Liver (tissue), 10 donors: ENCODE measurements at places on chromosomes 12 and 14. TPM values are rescaled to one million over a fixed set of nuclear protein-coding genes. Genes with fewer than 3 reads are reported as not detected.

The KRT82 gene
- total RNA-seq: not detected

DNA sequence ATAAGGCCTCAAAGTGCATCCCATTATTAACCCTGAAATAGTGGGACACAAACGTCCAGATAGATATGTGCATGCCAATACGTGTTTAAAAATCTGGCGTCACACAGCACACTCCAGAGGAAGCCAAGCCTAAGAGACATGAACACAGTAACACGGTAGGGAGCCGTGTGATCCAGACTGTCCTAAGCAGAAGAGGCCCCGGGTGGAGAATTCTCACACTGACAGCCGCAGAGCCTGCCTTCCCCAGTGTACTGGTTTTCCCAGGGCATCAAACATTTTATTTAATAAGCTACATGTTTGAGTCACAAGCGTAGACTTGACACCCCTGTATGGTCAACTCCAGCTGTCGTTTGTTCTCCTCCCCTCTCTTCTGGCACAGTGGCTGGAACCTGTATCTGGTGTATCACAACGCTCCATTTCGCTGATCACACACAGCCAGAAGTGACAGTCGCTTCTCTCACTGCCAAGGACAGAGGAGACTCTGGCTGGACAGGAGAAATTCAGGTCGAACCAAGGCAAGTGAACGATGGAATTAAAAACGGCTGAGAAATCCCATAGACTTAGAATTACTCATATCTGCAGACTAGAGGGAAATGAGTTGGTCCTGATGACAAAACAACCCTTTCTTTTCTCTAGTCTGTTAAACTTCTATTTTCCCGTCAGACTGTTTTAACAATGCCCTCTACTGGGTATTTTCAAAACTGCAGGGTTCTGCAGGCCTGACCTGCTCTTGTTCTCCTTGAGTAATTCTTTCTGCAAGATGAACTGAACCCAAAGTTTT lies 359.9 kb downstream of the RGS6 start:
- DNase-seq: no peak

DNA sequence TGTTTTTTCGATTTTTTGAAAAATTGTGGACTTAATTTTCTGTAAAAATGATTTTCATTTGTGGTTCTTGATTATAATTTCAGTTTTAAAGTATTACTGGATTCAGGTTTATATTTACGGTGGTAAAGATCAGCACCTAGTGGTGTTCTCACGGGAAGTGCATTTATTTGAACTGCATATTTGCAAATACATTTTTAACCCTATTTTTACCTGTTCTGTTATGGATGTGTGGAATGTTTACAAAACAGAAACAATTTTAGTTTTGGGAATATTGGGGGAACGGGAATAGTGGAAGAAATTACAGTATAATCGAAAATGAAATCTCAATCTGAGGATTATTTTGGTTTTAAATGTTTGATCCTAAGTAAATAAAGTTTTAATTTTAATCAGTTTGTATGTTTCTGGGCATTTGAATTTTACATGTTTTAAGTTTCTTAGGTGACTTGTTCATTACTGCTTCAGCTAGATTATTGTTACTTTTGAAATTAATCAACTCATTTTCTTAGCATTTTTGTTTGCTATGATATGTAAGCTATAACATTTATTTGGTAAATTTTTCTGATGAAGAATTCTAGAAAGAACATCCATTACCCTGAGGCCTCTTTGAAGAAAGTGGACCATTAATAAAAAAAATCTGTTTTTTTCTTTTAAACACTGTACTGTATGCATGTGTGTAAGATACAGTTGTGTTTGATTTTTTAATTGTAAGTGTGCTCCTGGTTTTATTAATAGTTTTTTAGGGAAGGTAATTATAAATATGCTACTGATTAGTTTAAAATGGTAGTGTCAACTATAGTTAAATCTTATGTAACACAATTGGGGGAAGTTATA lies 942 bp downstream of the ATF7IP start:
- no peak for DNase-seq

DNA sequence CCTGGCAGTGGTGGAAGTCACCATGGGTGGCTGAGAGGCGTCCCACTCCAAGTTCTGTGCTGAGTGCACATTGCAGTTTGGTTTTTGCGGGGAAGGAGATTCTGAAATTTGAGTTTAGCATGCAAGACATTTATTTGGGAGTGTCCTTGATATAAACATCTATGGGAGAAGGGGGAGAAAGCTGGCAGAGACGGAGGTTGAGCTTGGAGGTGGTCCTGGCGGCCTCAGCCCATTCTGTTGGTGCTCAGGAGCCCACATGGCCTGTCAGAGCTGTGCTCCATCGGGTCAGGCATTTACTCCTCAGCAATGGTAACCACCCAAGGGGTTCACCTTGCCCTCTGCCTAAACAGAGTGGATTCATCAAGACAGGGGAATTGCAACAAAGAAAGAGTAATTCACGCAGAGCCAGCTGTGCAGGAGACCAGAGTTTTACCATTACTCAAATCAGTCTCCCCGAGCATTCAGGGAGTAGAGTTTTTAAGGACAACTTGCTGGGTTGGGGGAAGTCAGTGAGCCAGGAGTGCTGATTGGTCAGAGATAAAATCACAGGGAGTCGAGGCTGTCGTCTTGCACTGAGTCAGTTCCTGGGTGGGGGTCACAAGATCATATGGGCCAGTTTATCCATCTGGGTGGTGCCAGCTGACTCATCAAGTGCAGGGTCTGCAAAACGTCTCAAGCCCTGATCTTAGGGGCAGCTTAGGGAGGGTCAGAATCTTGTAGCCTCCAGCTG lies 323.3 kb upstream of the TMEM132C start:
- DNase-seq: no peak

DNA sequence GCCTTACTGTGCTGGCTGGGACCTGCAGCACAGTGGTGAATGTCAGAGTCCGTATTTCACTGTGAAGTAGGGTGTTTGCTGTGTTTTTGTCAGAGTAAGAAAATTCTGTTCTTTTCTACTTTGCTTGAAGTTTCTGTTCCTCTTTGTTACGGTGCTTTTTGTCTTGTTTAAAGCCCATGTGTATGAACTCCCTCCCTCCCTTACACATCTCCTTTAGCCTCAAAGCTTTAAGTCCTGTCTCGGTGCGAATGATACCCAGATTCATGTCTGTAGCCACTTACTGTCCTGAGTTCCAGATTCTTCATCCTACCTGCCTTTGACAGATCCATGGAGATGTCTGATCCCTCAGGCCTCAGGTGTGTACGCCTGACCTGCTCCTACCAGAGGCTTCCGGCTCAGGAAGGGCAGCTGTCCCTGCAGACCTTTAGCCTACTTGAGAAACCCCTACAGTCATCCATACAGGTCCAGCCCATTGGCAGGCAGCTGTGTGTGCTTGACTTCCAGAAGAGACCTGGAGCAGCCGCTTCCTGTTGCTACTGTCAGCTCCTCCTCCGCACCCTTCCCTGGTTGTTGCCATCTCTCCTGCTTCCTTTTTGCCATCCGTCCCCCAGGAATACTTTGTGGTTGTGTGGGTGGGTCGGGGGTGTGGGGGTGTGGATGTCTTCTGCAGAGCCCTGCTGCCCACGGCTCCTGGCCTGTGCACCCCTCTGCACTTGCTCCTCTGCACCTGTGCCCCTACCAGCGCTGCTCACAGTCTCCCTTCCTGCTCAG lies 72.9 kb downstream of the DDX51 start:
- DNase-seq: no peak

GRCh38 chr14:100391724-100392123 lies 68.6 kb downstream of the SLC25A47 start:
- DNase-seq: no peak

GRCh38 chr12:25797949-25798348 lies 160.5 kb upstream of the RASSF8 start:
- no peak for DNase-seq

DNA sequence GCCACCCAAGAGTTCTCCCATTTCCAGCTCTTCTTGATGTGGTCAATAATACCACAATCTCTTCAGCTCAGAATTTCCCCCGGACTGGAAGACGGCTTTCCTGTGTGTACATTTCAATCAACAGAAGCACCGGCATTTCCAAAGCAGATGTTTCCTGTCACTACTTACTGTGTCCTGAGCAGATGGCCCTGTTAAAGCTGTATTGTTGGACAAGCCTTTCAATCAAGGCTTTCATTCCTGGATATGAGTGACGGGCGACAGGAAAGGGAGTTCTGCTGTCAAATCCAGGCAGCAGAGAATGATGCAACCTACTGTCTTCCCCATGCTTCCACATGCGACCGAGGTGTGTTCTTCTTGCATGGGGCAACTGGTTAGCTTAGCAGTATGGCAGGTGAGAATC lies 76.4 kb upstream of the CCDC60 start:
- DNase-seq: no peak

DNA sequence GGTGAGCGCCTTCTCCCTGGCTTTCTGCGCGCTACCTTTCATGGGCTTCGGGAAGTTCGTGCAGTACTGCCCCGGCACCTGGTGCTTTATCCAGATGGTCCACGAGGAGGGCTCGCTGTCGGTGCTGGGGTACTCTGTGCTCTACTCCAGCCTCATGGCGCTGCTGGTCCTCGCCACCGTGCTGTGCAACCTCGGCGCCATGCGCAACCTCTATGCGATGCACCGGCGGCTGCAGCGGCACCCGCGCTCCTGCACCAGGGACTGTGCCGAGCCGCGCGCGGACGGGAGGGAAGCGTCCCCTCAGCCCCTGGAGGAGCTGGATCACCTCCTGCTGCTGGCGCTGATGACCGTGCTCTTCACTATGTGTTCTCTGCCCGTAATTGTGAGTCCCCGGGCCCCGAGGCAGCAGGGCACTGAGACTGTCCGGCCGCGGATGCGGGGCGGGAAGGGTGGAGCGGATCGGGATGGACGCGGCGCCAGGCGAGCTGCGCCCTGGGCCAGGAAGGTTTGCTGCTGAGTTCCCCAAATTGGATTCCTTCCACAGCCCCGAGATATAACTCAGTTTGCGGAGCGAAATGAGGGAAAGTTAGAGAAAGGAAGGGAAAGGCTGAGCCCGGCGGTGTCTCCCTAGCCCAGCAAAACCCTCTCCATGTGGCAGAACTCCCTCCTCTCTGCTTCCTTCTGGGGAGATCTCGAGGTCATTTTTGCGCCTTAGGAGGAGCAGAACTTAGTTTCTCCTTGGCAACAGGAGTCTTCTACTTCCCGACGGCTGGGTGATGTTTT lies 972 bp downstream of the PTGDR start:
- no peak for DNase-seq

- DNase-seq: no peak
Observed at GRCh38 chr12:49825360-49825970, 2.7 kb downstream of the NCKAP5L start.

- no peak for DNase-seq
Observed at GRCh38 chr12:67754933-67755697, 106.6 kb downstream of the DYRK2 start.

DNA sequence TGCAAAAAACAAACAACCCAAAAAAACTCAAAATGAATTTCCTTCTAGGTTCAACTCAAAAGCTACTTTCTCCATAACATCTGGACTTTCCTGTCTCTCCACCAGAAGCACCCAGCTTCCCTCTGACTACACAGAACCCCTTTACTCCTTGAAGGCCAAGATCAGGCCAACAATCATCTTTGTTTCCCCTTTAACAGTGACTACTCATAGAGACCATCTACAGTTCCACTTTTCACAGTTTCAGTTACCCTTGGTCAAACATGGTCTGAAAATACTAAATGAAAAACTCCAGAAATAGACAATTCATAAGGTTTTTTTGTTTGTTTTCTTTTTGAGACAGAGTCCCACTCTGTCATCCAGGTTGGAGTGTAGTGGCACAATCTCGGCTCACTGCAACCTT lies 11.8 kb downstream of the GCH1 start:
- no peak for DNase-seq

The PLEKHD1 gene
- total RNA-seq: 0.08 TPM

DNA sequence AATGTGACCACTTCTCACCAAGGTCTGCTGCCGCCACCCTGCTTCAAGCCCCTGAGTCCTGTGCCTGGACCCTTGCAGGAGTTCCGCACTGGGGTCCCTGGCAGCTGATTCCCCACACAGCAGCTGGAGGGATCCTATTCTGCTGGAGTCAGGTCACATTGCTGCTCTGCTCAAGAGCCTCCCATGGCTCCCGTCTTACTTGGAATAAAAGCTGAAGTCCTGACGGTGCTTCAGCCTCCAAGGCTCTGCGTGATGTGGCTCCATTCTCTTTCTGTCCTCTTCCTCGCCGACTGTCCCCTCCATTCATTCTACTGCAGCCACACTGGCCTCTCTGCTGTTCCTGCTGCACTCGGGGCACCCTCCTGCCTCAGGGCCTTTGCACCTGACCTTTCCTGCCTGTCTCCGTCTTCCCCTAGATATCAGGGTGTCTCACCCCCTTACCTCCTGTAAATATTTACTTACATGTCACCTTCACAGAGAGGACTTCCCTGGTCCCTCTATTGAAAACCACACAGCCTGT lies 7.6 kb upstream of the SDSL start:
- DNase-seq: no peak

The PMCH gene
- not detected for total RNA-seq

DNA sequence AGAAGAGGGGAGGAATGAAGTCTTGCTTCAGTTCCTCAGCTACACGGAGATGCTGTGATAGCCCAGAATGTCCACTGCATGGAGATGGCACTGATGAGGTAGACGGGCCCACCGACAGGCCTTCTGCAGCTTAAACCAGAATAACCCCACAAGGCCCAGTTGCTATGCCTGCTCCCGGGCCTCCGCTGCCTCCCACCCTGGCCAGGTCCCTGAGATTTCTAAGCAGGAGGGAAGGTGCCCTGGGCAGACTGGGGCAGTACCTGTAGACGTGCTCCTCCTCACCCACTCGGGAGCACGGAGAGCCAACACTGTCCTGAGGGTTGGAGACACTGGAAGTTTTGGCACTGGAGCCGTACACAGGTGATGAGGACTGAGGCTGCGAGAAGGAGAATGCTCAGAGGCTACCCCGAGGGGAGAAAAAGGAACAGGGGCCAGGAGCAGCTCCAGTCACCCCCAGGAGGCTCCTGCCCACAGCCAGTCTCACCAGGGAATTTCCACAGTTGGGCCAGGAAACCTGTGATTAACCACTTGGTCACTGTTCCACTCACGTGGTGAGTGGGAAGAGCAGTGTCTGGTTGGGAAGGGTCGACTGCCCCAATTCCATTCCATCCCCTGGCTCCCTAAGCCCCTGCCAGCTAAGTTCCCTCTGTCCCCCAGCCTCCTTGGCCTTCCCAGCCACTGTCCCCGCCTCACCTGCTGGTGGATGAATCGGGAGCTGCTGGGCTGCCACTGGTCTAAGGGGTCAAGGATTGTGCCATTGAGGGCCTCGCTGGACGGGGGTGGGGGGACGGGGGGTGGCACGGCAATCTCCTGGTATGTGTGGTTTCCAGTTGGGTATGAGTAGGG lies 22.8 kb upstream of the RPLP0 start:
- no peak for DNase-seq

The ING4 gene
- 14.9 TPM for total RNA-seq

The TMEM260 gene
- total RNA-seq: 10.1 TPM

DNA sequence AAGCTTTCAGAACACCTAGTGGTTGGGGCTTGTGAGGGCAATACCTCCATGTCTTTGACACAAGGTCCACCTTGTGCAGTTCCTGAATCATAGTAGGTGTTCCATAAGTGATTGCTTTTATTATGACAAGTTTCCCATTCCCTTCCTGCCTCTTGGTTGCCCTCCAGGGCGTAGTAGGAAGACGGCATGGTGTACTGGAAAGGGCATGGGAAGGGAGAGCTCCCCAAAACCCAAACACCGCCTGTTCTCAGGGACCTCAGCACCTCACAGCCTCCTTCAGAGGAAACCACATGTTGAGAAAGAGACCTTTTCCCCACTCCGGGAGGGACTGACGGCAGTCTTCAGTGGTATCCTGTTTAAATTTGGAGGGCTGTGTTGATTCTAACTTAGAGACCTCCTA lies 21.1 kb downstream of the EVL start:
- no peak for DNase-seq

The SERPINA12 gene
- not detected for total RNA-seq
